Endodermal cell (in vitro differentiated cells): ENCODE measurements at places on chromosomes 1 and 21.
A peak's percentile ranks its signal among the peaks of the same experiment; 100 is the strongest.

DNA sequence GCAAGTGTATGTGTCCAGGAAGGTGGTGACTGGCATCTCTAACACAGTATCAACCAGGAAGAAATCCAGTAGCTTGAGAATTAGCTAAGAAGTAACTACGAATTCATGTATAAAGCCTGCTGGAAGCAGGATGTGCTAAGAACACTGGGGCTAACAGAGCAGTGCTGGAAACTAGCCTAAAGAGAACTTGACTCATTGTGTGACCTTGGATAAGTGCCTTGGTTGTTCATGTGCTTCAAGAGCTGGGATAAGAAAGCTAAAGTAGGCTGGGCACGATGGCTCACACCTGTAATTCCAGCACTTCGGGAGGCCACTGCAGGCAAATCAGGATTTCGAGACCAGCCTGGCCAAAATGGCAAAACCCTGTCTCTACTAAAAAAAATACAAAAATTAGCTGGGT is 186.9 kb downstream of the RRAGC start:
- no peak for DNase-seq

DNA sequence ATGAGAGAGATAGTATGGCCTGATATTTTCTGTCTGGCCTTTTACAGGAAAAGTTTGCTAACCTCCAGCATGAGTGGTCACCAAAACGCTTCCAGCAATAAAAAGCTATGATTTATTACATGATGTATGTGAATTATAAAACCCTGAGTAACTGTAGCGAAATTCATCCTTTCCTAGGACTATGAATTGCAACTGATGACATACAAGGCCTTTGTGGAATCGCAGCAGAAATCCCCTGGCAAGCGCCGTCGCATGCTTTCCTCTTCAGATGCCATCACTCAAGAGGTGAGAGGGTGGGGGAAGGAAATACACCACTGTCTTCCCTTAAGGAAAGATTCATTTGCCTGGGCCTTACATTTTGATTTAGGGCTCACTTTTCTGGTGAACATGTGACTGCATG is 117.9 kb downstream of the MACF1 start:
- no peak for DNase-seq

DNA sequence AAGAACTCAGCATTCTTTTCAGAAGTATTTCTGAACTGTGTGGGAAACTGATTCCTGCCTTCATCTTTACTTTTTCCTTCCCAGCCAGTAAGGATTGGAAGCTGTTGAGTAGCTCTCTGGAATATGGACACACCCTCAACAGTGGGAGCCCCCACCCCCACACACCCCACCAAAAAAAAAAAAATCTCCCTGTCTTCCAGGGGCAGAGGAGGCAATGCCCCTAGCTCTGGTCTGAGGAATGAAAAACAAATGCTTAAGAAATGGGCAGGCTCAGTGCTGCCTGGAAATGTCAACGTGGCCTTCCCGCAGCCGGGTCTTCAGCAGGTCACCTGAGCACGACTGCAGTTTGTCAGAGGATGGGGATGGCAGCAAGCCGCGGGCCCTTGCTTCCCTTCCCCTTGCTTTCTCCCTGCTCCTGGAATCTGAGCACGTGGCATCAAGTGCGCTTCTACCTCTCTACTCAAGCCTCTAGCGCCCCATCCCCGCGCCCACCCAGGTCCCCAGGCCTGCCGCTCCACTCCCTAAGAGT is 479 bp downstream of the RGS16 start:
- no peak for DNase-seq

GRCh38 chr1:164423136-164423535 is 135.8 kb upstream of the PBX1 start:
- DNase-seq: peak; percentile 47

DNA sequence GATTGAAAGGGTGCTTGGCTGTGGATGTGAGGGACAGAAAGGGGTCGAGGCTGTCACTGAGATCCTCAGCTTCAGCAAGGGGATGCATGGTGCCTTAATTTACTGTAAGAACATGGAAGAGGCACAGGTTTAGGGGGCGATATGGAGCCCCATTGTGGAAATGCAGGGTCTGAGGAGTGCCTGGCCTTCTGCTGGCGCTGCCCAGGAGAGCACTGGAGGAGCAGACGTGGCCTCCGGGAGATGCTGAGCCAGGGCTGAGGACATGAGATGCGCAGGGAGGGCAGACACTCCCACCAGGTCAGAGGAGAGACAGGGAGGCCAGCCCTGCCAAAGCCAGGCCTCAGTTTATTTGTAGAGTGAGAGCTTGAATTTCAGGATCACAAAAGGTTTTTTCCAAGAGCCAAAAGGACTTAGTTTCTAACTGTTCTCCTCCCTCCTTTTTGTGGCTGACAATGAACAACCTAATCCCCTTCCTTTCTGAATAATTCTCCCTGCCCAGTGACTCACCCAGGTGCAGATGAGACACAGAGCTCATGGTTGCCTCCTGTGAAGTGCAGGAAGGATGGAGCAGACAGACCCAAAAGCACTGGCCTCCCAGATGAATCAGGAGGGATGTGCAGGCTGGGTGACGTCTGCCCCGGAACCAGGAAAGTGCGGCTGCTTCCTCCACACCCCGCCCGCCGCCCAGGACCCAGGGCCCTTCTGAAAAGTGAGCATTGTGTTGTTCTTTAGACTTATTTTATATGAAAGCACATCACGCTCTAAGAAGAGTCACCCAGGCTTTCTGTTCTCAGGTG is 73.0 kb upstream of the TMPRSS2 start:
- DNase-seq: no peak
